ENCODE measurements at places on chromosomes 3 and 15.

DNA sequence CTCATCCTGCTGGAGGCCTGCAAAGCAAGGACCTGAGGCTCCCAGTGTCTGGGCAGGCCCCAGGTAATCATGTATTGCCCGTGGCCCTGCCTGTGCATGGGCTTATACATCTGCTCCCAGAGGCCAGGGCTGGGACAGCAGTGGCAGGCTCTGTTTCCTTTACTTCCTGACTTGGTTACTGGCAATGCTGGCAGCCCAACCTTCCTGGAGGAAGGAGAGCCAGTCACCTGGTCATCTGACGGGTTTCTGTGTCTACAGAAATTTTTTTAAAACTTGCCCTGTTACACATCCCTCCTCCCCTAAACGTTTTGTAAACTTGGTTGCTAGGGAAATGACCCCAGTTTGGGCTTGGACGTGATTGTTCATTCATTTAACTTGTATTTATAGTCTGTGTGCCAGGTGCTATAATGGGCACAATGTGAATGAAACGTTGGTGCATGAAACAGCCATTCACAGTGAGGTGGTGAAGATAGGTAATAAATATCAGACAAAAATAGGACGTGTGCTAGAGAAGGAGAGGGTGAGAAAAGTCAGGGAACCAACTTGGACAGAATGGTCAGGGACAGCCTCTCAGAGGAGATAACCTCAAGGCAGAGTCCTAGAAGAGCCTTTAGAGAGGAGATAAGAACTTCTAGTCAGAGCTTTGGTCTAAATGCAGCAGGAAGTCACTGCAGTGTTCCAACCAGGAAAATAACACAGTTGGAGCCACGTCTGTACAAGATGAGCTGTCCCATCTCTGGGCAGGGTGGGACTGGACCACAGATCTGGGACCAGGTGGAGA, 14.1 kb downstream of the TEX264 start:
- no peak for DNase-seq

DNA sequence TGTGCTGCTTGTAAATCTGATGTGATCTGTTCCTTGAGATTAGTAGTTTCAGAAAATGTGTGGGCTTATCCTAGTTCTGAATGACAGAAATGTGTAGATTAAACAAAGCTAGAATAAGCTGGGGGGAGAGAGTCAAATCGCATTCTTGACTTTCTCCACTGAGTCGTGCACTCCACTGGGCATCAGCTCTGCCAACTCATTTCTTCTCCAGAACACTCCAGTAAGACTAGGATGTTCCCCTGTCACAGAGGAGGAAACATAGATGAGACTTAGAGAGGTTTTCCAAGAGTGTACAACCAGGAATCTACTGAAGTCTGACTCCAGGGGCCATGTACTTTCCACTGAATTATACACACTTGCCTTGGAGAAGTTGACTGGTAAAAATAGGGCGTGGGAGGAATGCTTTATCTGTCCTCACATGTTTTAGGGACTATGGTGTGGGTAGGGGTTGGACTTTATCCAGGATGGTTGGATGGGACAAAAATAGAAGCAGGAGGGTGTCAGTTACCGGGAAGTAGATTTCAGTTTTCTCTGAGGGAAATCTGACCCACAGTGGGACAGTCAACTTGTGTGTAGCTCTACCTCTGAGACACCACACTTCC, 298.2 kb downstream of the UBE2E2 start:
- no peak for DNase-seq

DNA sequence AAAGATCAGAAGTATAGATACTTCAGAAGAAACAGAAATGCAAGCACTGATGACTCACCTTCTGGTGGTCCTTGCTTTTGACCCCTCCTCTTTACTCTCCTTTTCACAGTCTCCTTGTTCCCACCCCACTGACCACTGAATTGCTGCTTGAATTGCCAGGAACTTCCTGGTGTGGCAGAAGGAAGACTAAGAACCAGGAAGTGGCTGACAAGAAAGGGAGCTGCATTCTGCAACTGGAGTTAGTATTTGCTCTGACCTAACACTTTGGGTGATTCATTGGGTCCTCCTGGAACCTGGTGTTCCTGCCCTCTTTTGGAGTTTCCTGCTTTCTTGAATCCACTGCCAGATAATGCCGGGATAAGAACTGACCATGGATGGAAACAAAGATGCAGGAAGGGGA, 23.0 kb downstream of the KY start:
- no peak for DNase-seq

GRCh38 chr3:124057420-124057819, 65.5 kb upstream of the ROPN1 start:
- DNase-seq = no peak

DNA sequence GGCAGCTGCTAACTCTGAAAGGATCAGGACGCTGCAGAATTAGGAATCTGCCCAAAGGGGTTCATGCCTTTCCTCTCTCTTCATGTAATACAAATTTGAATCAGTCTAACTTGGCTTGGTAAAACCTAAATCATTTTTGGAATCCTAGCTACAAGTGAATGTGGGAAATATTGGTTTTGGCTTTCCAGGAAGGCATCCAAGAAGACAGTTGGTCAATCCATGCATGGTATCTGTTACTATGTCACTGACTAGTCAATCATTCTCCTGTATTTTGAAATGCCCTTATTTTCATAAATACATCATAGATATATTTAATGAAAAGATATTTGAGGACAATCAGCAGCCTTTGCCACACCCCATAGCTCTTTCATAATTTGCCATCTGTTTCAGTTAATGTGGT, 7.5 kb upstream of the PLS1 start:
- DNase-seq = no peak

DNA sequence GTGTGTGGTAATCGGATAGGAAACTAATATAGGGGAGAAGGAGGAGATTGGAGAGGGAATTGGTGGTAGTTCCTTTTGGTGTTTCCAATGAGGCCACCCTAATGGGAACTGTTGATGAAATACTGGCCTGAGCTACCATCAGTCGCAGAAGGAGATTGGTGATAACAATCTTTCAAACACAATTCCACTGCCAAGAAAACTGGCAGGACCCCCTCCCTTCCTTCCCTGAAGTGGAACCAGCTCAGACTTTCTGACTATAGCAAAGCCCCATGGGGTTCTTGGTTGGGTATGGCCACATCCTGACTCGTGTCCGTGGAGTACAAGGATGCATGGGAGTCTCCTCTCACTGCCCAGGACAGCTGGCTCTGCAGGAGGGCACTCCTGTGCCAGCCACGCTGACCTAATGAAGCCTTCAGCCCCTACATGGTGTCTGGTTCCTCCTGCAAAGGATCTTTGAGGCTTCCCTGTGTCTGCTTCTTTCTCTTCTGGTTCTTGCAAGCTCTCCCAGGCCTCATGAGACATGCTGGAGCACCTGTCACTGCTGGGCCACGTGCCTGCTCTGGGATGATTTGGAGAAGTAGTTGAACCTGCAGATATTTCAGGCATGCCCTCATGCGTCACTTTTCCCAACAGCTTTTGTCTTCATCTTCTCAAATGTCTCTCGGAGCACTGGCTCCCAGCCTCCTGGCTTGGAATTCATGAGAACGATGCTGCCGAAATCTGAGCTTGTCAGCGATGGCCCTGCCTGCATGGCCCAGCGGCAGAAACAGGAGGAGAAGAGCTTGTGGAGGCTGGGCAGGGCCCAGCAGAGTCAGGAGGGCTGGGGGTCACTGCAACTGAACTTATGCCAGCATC, 90.0 kb upstream of the ADPGK start:
- DNase-seq = no peak

DNA sequence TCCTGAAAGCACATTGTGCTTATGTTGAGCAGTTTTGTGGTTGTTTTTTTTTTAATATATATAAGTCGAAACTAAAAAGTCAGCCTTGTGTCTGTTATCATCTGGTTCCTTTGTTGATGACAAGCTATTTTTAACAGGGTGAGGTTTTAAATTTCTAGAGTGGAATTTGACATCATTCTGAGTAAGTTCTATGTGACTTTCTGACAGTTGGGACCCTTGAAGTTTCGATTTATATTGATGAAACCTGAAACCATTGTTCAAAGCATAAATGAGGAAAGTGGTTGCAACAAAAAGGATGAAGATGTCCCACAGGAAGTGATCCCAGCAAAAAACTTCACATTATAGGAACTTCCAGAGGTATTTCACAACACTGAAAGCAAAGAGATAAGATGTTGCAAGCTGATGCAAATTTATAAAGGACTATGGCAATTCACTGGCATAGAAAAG, 94.0 kb downstream of the CYP19A1 start:
- DNase-seq = no peak

- DNase-seq = no peak
These were observed 67.9 kb downstream of the CORO2B start for GRCh38 chr15:68646696-68647095.

DNA sequence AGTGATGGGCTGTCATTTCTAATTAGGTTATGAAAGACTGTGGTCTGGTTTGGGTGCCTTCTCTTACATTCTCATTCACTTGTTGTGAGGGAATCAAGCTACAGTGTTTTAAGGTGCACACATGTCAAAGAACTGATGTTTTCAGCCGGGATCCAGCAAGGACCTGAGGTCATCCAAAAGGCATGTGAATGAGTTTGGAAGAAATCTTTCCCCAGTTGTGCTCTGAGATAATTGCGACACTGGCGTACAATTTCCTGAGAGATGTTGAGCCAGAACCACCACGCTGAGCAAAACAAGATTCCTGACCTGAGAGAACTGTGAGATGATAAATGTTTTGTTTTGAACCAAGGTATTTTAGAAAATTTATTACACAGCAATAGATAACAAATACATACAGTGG, 295.3 kb upstream of the SLITRK3 start:
- DNase-seq = no peak

- no peak for DNase-seq
These were observed 65.5 kb upstream of the NR2F2 start for GRCh38 chr15:96264801-96265515.

DNA sequence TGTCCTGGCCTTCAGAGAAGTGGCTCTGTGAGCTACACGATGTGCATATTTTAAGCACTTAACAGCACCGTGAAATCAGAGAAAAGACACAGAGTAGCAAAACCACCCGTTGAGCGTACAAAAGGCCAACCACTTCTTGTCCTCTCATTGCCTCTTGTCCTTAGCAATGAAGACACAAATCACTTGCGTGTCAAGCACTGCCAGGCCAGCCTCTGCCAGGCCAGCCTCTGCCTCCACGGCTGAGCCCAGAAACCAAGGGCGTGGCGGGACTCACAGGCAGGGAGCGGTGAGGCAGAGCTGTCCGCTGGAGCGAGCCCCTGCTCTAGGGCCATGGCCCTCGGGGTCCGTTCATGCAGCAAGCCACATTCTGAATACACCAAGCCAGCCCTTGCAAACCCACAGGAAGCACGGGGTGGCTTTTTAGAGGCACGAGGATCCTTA, 4.0 kb downstream of the MUC4 start:
- no peak for DNase-seq

DNA sequence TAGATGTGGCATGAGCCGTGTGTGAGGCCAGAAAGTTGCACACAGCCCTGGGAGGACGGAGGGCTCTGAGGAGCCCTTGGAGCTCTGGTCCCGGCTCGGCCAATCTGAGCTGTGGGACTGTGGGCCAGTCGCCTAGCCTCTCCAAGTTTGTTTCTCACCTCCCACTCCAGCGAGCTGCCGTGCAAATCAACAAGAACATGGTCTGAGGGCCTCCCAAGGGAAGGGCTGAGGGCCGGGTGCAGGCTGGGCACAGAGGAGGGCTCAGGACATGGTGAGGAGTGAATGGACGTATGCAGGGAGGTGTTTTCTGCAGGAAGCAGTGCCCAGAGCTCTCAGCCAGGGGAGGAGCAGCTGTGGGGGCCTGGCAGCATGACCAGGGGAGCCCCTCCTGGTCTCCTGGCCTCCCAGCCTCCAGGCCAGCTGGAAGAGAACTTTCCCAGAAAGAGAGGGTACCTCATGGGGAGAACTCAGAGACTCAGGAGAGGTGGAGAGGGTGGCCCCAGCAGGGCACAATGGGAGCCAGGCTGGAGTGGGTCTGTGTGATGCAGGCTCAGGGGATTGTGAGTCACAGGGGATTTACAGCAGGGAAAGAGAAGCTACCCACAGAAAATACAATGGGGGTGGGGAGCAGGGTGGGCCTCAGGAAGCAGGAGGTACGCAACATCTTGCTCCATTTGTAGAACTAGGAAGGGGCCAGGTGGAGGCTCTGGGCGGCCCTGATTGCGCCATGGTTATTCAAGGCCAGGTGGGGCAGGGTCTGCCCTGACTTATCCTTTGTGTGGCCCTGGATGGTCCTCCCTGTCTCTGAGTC, 24.8 kb downstream of the PSTPIP1 start:
- DNase-seq = no peak

GRCh38 chr15:100893261-100893963, 13.8 kb downstream of the ALDH1A3 start:
- DNase-seq = no peak

- peak; percentile 23 for DNase-seq
These were observed 96.0 kb downstream of the LRRK1 start for GRCh38 chr15:101014921-101015841.

- no peak for DNase-seq
These were observed 60.5 kb upstream of the LRIG1 start for GRCh38 chr3:66561367-66561766.

- DNase-seq = no peak
These were observed 6.1 kb downstream of the RBP2 start for GRCh38 chr3:139470199-139470598.

DNA sequence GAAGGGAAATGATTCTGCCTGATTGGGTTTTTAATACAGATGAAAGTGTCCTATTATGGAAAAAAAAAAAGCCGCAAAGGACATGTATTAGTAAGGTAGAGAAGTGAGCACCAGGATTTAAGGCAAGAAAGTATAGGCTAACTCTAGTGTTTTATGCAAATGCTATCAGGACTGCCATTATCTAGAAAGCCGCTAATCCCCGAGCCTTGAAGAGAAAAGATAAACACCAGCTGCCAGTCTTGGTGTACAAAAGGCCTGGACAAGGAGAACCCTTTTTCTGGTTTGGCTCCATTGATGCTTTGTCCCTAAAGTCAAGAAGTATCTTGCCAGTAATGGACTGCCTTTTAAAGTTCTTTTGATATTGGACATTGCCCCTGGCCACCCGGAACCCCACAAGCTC, 8.6 kb upstream of the TRIM59 start:
- no peak for DNase-seq

- no peak for DNase-seq
These were observed 45.5 kb downstream of the GREM1 start for GRCh38 chr15:32763295-32763694.

- DNase-seq = no peak
These were observed 19.3 kb upstream of the SLC12A8 start for GRCh38 chr3:125231895-125232294.

- no peak for DNase-seq
These were observed 201.9 kb downstream of the TNIK start for GRCh38 chr3:171258316-171258715.

GRCh38 chr3:50676031-50676705, 1.4 kb downstream of the DOCK3 start:
- no peak for DNase-seq

- DNase-seq = no peak
These were observed 386.7 kb downstream of the RSL24D1 start for GRCh38 chr15:54810031-54810430.

- no peak for DNase-seq
These were observed 2.4 kb upstream of the NCEH1 start for GRCh38 chr3:172713316-172713715.

GRCh38 chr3:15300323-15301078, 31.9 kb downstream of the SH3BP5 start:
- DNase-seq = no peak

- DNase-seq = no peak
These were observed 113.4 kb downstream of the PLCH1 start for GRCh38 chr3:155631323-155632019.

Measured in SHP77 (cell line).